ENCODE measurements at places on chromosomes 6 and 20. TPM values are rescaled to one million over a fixed set of nuclear protein-coding genes. Genes with fewer than 3 reads are reported as not detected.
A peak's percentile ranks its signal among the peaks of the same experiment; 100 is the strongest.

RBPJL gene
- total RNA-seq = not detected

TMEM151B gene
- total RNA-seq = 0.22 TPM

TMEM239 gene
- not detected for total RNA-seq

PDE7B gene
- 0.06 TPM for total RNA-seq

CBFA2T2 gene
- total RNA-seq = 31.8 TPM

TMEM14C gene
- 129 TPM for total RNA-seq

SRSF6 gene
- total RNA-seq = 199 TPM

MOG gene
- total RNA-seq = not detected

RIMS1 gene
- total RNA-seq = 1.1 TPM

FAM184A gene
- 188 TPM for total RNA-seq

RRAGD gene
- 20.7 TPM for total RNA-seq

SLC32A1 gene
- 1.3 TPM for total RNA-seq

SLC17A1 gene
- not detected for total RNA-seq

- no peak overlapping the region for H3K27ac ChIP-seq
- no peak overlapping the region for H3K4me3 ChIP-seq
- no peaks in the 10 kb centered on the region for H3K27me3 ChIP-seq
- DNase-seq = no peak
These were observed 289.6 kb downstream of the RFPL4B start for GRCh38 chr6:112636650-112637262.

GRCh38 chr6:54860739-54861138, 14.2 kb downstream of the FAM83B start:
- no peak for DNase-seq
- H3K27me3 ChIP-seq = no peaks in the 10 kb centered on the region

- H3K27ac ChIP-seq = no peak overlapping the region
- H3K27me3 ChIP-seq = no peaks in the 10 kb centered on the region
- no peaks in the 10 kb centered on the region for H3K4me1 ChIP-seq
- no peak overlapping the region for H3K4me3 ChIP-seq
- peaks cover 54% of the 10 kb centered on the region for H3K36me3 ChIP-seq
These were observed 17.1 kb downstream of the RANBP9 start for GRCh38 chr6:13694562-13694961.

DNA sequence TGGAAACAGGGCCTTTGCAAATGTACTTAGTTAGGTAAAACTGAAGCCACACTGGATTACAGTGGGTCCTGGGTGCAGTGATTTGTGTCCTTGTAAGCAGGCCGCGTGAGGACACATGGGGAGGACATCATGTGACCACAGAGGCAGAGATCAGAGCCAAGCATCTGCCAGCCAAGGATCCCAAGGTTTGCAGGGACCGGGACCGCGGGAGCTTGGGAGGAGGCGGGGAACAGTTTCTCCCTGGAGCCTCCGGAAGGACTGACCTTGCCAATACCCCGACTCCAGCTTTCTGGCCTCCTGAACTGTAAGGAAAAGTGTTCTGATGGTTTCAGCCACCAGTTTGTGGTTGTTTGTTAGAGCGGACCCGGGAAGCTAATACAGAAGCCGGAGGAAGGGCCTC, 500.9 kb downstream of the PREX1 start:
- H3K27ac ChIP-seq = no peak overlapping the region
- H3K4me1 ChIP-seq = no peaks in the 10 kb centered on the region
- H3K4me3 ChIP-seq = no peak overlapping the region
- H3K36me3 ChIP-seq = no peaks in the 10 kb centered on the region
- no peaks in the 10 kb centered on the region for H3K27me3 ChIP-seq
- DNase-seq = no peak

GRCh38 chr20:34396408-34396807, 33.3 kb downstream of the ITCH start:
- DNase-seq = no peak
- peaks cover 73% of the 10 kb centered on the region for H3K36me3 ChIP-seq
- no peak overlapping the region for H3K27ac ChIP-seq
- H3K4me3 ChIP-seq = no peak overlapping the region

GRCh38 chr6:158314737-158315136, 2.5 kb downstream of the TULP4 start:
- no peak for DNase-seq
- no peaks in the 10 kb centered on the region for H3K27me3 ChIP-seq
- peaks cover 71% of the 10 kb centered on the region for H3K36me3 ChIP-seq
- no peak overlapping the region for H3K4me3 ChIP-seq
- no peaks in the 10 kb centered on the region for H3K4me1 ChIP-seq
- H3K27ac ChIP-seq = no peak overlapping the region

- no peaks in the 10 kb centered on the region for H3K36me3 ChIP-seq
- H3K4me1 ChIP-seq = no peaks in the 10 kb centered on the region
- no peak overlapping the region for H3K4me3 ChIP-seq
- H3K27ac ChIP-seq = no peak overlapping the region
- H3K27me3 ChIP-seq = peaks cover 5% of the 10 kb centered on the region
These were observed 203.7 kb downstream of the SYNDIG1 start for GRCh38 chr20:24672886-24673677.

GRCh38 chr6:31114970-31115849, 610 bp downstream of the PSORS1C1 start:
- no peak overlapping the region for H3K27ac ChIP-seq
- no peaks in the 10 kb centered on the region for H3K27me3 ChIP-seq
- no peak overlapping the region for H3K4me3 ChIP-seq
- peaks cover 9% of the 10 kb centered on the region for H3K4me1 ChIP-seq

GRCh38 chr6:72955666-72956065, 269.6 kb downstream of the KHDC1L start:
- no peak for DNase-seq
- H3K4me1 ChIP-seq = no peaks in the 10 kb centered on the region
- H3K27ac ChIP-seq = no peak overlapping the region
- no peaks in the 10 kb centered on the region for H3K36me3 ChIP-seq

DNA sequence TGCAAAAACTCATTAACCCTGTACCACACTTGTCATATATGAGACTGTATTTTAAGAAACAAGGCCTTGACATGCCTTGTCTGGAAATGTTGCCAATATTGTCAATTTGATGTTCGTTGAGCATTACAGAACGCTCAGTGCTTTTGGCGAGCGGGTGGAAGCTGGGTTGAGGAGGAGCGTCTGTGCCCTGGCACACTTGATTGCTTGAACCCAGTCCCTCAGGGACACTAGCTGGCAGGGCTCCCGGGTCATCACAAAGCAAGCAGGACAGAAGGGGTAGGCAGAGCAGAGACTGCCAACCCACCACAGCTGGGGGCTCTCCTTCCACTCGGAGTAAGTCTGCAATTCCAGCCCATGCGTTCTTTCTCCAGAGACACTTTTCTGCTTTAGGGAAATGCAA, 286.3 kb downstream of the KHDC1L start:
- H3K27ac ChIP-seq = no peak overlapping the region
- no peaks in the 10 kb centered on the region for H3K36me3 ChIP-seq
- peaks cover 3% of the 10 kb centered on the region for H3K4me1 ChIP-seq
- no peaks in the 10 kb centered on the region for H3K27me3 ChIP-seq
- no peak for DNase-seq

DNA sequence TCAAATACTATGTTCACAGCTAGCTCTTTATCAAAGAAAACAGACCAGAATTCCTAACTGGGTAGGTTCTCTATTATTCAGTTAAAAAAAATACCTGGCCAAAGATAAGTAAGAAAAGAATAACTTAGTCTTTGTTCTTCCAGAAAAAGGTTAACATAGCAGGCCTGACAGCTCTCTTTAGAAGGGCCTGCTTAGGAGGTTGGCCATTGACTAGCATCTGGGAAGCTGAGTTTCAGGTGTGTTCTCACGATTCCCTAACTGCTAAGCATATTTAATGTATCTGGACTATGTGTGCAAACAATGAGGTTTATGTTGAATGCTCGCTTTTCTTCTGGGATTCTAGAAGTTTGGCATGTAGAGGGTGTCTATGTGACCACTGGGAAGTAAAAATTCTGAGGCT, 618.9 kb downstream of the HACE1 start:
- no peaks in the 10 kb centered on the region for H3K4me1 ChIP-seq
- peaks cover 79% of the 10 kb centered on the region for H3K27me3 ChIP-seq
- H3K27ac ChIP-seq = no peak overlapping the region
- H3K36me3 ChIP-seq = no peaks in the 10 kb centered on the region

DNA sequence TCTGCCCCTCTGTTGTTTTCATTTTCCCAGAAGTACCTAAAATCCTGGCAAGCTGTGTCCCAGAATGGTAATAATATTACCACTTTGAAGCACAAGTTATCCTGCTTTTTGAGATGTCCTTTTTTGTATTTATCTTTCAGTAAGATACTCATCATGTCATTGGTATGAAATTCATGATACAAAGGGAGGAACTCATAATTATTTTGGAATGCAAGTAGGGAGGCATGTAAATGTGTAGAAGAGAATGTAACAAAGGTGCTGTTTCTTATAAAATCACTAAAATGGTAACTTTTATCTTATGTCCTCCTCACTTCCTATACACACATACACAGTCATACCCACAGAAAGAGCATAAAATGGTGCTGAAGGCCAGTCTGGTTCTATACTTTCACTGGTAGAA, 109.9 kb downstream of the CD2AP start:
- H3K27ac ChIP-seq = no peak overlapping the region
- H3K27me3 ChIP-seq = no peaks in the 10 kb centered on the region
- DNase-seq = no peak
- H3K4me1 ChIP-seq = no peaks in the 10 kb centered on the region

DNA sequence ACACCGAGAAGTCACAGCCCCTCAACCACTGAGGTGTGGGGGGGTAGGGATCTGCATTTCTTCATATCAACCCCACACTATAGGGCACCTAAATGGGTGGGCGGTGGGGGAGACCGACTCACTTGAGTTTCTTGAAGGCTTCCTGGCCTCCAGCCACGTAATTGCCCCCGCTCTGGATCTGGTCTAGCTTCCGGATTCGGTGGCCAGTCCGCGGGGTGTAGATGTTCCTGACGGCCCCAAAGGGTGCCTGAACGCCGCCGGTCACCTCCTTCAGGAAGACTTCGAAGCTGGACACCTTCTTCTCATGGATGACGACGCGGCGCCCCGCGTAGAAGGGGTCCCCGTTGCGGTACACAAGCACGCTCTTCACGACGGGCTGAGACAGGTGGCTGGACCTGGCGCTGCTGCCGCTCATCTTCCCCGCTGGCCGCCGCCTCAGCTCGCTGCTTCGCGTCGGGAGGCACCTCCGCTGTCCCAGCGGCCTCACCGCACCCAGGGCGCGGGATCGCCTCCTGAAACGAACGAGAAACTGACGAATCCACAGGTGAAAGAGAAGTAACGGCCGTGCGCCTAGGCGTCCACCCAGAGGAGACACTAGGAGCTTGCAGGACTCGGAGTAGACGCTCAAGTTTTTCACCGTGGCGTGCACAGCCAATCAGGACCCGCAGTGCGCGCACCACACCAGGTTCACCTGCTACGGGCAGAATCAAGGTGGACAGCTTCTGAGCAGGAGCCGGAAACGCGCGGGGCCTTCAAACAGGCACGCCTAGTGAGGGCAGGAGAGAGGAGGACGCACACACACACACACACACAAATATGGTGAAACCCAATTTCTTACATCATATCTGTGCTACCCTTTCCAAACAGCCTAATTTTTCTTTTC, at the start of gene DCDC2:
TSS of gene DCDC2 (minus strand) at position 724 of the 883 bp plus-strand sequence. CDS start at position 415, 309 bp downstream.
- DNase-seq = peak; percentile 49
- no peaks in the 10 kb centered on the region for H3K36me3 ChIP-seq
- H3K27ac ChIP-seq = no peak within 1 kb of the TSS
- H3K4me1 ChIP-seq = no peaks in the 10 kb centered on the region

- H3K36me3 ChIP-seq = no peaks in the 10 kb centered on the region
- H3K27me3 ChIP-seq = no peaks in the 10 kb centered on the region
- no peak overlapping the region for H3K4me3 ChIP-seq
- H3K27ac ChIP-seq = no peak overlapping the region
These were observed 196.7 kb downstream of the MOXD1 start for GRCh38 chr6:132204591-132204990.

DNA sequence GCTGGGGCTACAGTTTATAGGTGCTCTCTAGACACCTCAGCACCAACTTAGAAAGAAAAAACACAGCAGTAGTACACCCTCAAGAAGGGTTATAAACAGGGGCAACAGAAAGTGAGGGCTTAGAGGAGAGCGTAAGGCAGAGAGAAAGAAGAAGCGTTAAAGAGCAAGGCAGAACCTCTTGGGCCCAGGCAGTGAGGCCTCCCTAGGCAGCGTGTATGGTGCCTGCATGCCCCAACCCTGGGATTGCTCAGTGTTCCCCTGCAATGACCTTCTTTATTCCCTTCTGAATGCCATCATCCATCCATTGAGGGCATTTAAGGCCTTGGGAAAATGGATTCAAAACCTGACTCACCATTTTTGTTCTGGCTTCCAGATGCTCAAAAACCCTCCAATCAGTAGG, 130.0 kb upstream of the ARG1 start:
- no peak for DNase-seq

GRCh38 chr6:84967389-84967788, 203.0 kb upstream of the TBX18 start:
- no peaks in the 10 kb centered on the region for H3K27me3 ChIP-seq
- no peaks in the 10 kb centered on the region for H3K36me3 ChIP-seq
- H3K4me1 ChIP-seq = no peaks in the 10 kb centered on the region
- no peak overlapping the region for H3K27ac ChIP-seq

- no peak for DNase-seq
- peaks cover 5% of the 10 kb centered on the region for H3K4me1 ChIP-seq
- H3K27me3 ChIP-seq = no peaks in the 10 kb centered on the region
- H3K36me3 ChIP-seq = peaks cover 24% of the 10 kb centered on the region
- no peak overlapping the region for H3K27ac ChIP-seq
These were observed 5.6 kb downstream of the ARFRP1 start for GRCh38 chr20:63702036-63702665.
